RCC 7860 (cell line): ENCODE measurements at places on chromosomes 2 and 18.

- DNase-seq = no peak
These were observed 230.2 kb downstream of the ATAD2B start for GRCh38 chr2:23696752-23697045.

DNA sequence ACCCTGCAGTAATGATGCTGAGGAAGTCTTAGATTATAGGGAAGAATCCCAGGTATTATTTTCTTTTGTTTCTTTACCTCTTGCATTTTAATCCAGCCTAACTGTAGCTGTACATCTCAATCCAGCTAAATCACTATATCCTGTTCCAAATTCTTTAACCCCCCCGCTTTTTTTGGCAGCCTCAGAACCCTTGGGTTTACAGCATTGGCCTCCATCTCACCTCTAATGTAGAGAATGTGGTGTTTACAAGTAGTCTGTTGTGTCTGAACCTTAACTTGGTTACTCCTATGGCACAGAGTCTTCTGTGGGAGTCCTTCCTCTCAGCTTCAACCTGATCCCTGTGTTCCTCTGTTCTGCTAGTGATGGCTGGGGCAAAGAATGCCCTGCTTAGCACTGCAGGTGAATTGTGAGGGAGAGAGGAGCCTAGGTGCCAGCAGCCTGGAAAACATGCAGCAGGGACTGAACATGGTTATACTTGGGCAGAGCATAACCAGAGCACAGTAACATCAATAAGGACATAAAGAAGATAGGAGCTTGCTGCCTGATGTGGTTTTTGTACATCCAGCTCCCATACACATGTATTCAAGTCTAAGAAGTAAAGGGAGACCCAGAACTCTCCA lies 130.2 kb downstream of the FAM124B start:
- DNase-seq = no peak

DNA sequence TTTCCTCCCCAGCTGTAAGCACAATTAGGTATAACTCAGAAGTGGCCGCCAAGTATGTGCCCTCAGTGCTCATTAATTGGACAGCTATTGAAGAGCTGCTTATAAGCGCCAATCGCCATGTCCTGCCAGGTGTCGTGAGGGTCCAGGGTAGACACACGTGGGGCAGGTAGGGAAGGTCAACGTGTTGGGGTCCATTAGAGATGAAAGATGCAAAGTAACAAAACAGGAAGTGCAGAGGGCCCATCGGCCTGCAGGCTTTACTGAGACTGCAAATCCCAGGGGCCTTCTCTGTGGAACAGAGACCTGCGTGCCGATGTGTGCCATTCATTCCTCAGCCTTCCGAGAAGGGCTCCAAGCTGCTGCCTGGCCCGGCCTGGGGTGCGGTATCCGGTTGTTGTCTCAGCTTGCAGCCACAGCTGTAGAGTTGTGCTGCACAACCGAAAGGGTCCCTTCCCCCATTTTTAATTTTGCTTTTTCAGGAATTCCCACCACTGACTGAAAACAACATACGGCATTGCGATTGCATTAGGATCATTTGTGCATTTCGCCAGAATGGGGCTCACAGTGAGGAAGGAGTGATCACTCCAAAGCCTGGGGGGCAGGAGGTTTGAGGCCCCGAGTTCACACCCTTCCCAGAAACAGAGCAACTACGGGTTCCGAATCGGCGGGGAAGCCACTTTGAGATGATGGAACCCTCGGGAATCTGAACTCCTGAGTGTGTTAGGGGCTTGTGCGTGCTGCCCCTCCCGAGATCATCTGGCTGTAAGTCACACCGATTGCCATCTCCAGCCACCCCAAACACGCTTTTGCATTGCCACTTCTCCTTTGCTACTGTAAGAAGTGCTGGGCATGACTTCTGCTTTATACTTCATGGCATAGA lies 94.3 kb downstream of the TSHZ1 start:
- no peak for DNase-seq

- peak; percentile 52 for DNase-seq
These were observed 265.8 kb downstream of the TNS1 start for GRCh38 chr2:217736776-217737550.

DNA sequence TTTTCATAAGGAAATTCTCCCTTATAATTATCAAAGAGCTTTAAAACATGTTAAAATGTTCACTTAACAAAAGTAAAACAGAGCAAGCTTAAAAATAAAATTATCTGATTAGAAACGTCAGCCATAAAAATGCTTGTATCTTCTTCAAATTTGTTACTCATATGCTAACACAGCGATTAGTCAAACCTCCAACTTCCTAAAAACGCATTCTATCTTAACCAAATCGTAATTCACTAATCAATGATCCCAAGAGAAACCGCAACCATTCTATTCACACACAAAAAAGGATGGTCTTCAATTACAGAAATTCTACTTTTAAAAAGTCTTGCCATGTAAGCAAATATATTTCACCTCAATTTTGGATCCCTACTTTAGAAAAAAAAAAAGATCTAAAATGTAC lies 1.9 kb downstream of the STK17B start:
- no peak for DNase-seq

DNA sequence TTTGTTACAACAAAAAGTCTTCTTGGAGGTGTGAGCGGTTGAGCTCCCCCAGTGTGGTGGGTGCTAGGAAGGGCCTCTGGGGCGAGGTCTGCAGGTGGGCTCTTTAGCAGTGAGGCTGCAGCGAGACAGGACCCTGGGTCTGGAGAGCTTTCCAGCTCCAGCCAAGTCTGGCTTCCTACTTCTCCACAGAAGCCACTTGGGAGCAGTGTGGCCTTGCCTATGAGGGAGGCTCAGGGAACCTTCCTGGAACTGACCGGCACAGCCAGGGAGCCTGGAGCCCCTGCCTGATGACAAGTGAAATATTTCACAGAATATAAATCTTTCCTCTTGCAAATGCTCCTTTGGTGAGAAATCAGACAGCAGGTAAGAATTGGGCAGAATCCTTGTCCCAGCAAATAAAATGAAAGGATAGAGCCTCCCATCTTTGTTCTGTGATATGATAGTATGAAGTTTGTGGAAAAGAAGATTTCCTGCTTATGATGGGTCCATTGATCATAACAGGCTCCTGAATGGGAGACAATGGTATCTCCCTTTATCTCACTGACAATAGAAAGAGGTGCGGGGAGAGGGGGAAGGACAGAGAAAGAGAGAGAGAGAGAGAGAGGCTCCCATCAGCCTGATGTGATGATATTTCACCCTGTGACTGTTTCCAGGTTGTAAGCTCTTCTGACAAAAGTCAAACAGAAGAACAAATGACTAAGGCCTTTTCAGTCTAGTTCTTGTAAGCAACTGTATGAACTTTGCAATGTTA lies 289.8 kb upstream of the SPRED2 start:
- no peak for DNase-seq

DNA sequence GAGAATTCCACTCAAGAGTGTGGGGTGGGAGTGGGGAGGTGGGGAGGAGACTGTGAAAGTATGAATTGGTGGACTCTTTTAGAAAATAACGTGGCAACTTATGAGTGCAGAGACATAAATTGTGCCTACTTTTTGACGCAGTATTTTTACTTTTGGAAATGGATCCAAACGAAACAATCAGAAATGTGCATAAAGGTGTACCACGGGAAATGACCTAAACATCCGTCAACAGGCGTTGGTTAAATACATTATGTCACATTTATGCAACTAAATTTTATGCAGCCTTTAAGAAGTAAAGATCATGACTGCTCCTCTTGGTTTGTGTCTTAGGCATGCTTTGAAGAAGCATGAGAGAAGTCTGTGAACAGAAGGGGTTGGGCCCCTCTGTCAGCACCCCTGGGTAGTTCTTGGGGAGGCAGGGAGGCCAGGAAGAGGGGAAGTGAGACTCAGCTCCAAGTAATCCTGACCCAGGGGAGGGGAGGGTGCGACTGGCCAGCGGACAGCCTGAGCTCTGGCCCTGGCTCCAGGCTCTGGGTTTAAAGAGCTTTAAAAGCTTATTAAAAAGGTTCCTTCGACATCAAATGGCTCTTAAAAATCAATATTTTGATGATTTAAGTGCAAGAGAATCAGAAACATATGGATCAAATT lies 126.4 kb upstream of the HAAO start:
- no peak for DNase-seq

GRCh38 chr2:241110607-241111439 lies 8.7 kb upstream of the MTERF4 start:
- no peak for DNase-seq

DNA sequence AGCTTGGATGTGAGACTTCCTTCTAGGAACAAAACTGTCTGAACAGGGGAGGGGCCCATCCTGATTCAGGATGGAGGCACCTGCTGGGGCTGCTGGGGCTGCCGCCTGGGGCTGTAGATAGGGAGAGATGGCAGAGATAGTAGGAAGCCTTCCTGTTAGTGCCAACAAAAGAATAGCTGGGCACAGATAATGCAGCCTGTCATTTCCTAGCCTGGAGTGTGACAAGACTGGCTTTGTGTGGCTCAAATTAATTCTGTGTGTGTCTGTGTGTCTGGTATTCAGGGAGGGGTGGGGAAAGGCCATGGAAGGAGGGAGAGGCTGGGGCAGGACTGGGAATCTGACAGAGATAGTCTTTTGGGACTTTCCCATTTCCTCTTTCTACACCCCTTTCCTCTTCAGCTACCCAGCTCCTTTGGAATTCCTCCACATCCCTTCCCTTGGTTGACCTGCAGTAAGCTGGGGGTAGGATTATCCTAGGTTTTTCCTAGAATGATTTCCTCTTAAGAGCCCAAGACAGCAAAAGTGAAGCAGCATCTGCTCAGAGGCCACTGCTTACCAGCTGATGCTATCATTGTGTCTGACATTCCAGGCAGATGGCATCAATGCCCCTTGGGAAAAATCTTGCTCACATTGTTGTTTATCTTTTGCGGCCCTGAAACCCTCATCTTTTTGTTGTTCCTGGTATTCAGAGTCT lies 144.9 kb upstream of the LHCGR start:
- no peak for DNase-seq

DNA sequence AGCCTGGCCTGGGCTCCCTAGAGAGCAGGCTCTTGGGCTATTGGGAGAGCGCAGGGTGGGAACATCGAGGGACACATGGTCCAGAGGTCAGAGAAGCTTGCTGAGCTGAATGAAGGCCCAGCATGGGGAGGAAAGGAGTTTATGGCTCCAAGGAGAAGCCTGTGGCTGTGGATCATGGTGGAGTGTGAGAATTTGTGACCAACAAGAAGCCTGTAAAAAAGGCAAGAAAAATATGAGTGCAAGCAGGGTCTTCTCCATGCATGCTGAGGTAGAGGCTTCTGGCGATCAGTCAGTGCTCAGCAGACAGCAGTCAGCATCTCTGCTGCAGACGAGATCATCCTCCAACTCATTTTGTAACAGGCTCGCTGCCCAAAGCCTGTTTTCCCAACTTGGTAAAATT lies 1.3 kb upstream of the SCYGR3 start:
- no peak for DNase-seq

DNA sequence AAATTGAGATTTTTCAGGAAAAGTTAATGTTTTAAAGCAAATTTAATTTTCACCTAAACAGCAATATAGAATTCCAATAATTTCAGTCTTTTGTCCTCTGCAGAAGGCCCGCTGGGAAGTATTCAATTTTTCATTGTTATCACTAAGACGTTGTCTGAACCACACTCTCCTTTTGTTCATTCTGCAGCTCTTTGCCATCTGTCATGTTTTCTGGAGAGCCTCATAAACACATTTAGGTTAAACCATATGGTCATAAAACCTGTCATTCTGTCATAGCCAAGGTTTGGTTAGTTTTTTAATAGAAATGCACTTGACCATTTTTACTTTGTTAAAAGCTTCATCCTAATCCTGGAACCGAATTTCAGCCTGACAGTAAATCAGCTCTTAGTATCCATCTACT lies 54.0 kb upstream of the PGAP1 start:
- DNase-seq = no peak

DNA sequence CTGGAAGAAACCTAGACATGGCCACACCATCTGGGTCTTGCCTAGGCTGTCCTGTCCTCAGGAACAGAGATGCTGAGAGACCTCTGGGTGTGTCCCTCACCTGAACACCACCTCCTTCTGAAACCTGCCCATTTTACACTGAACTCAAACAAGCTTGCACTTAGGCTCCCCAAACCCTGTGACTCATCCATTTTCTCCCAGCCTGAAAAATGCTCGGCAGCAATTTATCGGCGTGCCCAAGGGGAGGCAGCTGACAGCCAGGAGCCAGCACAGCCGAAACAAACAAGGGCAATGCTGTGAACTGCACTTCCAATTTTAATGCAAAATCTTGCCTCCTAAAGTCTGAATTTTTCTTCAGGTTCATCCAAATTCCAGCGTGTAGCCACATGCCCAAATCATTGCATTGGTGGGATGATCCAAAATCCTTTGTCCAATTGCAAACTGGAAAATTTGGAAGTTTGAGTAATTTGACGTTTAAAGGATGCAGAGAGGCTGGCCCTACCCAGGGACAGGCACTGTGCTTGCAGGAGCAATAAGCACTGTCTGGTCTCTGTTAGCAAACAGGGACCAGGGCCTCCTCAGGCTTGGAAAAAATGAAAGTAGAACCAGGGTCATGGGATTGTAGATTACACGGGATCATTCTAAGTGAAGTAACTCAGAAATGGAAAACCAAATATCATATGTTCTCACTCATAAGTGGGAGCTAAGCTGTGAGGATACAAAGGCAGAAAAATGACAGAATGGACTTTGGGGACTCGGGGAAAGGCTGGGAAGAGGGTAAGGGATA lies 67.7 kb downstream of the GALNT14 start:
- DNase-seq = no peak

- DNase-seq = no peak
These were observed 357.5 kb upstream of the ID2 start for GRCh38 chr2:8324164-8324856.

DNA sequence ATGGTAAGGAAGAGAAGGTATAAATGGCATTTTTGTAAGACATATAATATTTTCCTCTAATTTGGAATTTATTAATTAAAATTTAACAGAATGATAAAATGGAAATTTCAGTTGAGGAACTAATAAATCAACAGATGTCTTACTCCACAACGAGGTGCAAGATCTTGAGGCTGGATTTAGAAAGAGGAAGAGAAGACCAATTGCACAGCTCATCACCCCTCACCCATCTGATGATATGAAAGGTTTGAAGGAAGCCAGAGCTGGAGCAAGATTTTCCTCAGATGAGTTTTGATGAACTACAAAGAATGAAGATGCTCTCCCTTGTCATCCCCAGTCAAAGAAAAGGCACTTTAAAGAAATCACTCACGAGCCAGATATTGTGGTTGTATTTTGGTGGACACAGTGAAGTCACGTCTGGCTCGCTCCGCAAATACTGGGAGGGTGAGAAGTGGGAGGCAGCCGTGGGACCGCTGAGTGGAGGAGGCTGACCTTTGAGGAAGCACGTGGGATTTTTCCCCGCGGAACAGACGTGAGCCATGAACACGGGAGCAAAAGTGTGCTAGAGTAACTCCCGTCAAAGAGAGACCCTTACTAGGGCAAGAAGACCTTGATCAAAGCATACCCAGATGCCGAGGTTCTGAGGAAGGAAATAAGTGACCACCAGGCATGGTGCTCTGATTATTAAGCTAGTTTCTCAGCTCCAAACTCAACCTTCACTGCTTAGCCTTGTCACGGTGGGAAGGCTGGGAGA lies 511.4 kb downstream of the RNF144A start:
- DNase-seq = no peak

- DNase-seq = no peak
These were observed 301.7 kb downstream of the ALK start for GRCh38 chr2:29619689-29620088.

DNA sequence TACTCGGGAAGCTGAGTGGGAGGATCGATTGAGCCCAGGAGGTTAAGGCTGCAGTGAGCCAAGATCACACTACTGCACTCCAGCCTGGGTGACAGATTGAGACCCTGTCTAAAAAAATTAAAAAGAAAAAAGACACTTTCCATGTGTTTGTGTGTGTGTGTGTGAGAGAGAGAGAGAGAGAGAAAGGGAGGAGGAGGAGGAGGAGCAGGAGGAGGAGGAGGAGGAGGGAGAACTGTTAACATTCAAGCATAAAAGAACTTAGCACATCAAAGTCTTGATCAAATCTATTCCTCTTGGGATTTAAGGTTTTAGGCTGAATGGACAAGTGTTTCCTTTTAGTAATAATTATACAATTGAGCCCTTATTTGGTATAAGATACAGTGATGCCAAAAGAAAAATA lies 75.5 kb downstream of the SPOPL start:
- no peak for DNase-seq
